ENCODE measurements at places on chromosomes 4 and X. TPM values are rescaled to one million over a fixed set of nuclear protein-coding genes. Genes with fewer than 3 reads are reported as not detected.

TMSB15A gene
- total RNA-seq: 0.36 TPM

PNCK gene
- total RNA-seq: 0.90 TPM

CYBB gene
- 0.36 TPM for total RNA-seq

NOX1 gene
- total RNA-seq: not detected

CXCL1 gene
- 191 TPM for total RNA-seq

EGFL6 gene
- not detected for total RNA-seq

TMPRSS11B gene
- not detected for total RNA-seq

HSFX1 gene
- total RNA-seq: 0.54 TPM

JADE3 gene
- 1.5 TPM for total RNA-seq

SLC4A4 gene
- 8.1 TPM for total RNA-seq

MAGEB1 gene
- total RNA-seq: not detected

RXFP1 gene
- total RNA-seq: 0.36 TPM

FRAS1 gene
- total RNA-seq: 10.0 TPM

GPR50 gene
- not detected for total RNA-seq

CDX4 gene
- total RNA-seq: not detected

PHKA1 gene
- total RNA-seq: 3.6 TPM

PYURF gene
- 55.1 TPM for total RNA-seq

CXorf65 gene
- not detected for total RNA-seq

F11 gene
- not detected for total RNA-seq

CORIN gene
- not detected for total RNA-seq

PWWP3B gene
- 0.81 TPM for total RNA-seq

NAA11 gene
- not detected for total RNA-seq

UGT8 gene
- not detected for total RNA-seq

AMELX gene
- total RNA-seq: not detected

GSX2 gene
- not detected for total RNA-seq

LINC00632 gene
- total RNA-seq: 44.0 TPM

MID1 gene
- total RNA-seq: 35.5 TPM

MAGEC1 gene
- total RNA-seq: not detected

MAGED4 gene
- total RNA-seq: 19.8 TPM

SRPX gene
- total RNA-seq: 1,799 TPM

FAM3A gene
- 43.1 TPM for total RNA-seq

HERC6 gene
- 1.8 TPM for total RNA-seq

PROM1 gene
- not detected for total RNA-seq

FBXW7 gene
- total RNA-seq: 27.4 TPM

ADH1B gene
- total RNA-seq: 31.3 TPM

NFXL1 gene
- 7.6 TPM for total RNA-seq

HERC5 gene
- 0.16 TPM for total RNA-seq
